ENCODE measurements at places on chromosomes 3 and 15.

- DNase-seq, result peak; percentile 27
These were observed 208.4 kb upstream of the NANOGP8 start for GRCh38 chr15:35293353-35294130.

DNA sequence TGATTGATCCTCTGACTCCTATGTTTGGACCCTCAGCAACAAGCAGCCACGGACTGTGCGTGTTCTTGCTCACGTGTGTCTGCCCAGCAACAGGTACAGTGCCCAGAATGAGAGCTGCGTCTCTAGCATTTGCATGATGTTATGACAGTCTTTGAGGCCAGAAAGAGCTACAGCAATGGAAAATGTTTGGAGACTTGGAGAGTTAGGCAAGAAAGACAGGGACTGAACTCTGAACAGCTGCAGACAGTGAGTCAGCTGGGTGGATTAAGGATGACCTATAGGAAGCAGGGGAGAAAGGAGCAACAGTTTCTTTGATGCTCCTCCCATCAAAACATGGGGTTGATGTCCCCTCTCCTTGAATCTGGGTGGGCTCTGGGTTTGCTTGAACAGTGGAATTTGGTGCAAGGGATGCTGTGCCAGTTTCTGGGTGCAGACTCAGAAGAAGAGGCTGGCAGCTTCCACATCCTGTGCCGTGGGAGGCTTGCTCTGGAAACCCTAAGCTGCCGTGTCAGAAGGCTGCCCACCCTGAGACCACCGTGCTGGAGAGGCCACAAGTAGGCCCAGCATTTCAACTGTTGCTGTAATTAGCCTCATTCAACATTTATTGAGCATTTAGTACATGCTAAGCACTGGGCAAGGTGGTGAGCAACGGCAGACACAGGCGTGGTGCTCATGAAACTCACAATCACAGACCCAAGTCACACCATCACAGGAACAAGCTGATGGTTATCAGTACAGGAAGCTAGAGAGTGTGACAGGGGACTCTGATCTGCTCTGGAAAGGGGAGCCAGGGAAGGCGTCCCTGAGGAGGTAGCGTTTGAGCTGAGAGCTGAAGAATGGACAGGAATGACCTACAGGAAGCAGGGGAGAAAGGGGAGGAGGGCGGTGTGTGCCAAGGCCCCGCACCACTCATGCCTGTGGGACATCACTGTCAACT is 21.7 kb downstream of the CCR9 start:
- no peak for DNase-seq

DNA sequence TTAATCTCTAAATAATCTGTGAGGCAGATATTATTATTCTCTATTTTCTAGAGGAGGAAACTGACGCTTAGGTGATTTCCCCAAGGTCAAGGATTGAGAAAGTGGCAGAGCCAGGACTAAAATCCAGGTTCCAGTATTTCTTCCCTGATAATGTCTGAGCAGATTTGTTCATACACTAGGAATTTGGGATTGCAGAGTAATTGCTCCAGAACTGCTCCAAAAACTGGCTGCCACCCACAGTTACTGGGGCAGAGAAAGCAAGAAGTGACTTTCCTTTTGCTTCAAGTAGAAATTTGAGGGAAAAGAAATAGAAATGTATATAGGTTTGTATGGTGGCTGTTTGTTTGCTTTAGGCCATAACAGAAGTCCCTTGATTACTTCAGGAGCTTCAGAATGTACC is 60.6 kb downstream of the SLC12A8 start:
- DNase-seq, result no peak

DNA sequence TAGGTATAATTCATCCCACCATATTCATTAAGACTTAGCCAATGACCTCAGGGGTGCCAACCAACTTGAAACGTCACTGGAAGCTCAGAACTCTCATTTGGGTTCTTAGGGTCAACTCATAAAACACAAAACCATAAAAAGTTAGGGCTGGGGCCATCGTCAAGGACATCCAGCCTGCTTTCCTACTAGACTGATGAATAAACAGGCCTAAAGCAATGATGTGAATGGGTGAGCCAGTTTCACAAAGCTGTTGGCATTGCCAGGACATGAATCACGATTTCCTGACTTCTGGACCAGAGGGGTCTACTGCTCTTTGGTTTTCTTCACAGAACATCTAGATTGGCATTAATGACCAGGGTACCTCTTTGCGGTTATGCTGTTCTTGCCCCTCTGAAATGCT is 64.7 kb downstream of the EOMES start:
- no peak for DNase-seq

DNA sequence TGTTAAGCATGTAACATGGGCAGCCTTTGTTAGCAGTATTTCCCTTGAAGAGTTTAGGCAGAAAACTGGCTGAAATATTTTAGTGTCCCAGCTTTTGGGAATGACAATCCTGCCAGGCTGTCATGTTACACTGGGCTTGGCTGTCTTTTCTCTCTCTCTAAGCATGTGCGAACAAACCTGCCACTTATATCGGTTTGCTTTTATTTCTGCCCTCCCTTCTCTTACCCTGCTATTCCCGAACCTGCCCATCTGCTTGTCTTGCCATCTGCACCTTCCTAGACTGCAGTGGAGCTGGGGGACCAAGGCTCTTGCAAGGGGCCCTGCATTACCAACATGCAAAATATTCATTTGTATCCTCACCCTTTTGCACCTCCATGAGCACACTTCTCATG is 339.6 kb downstream of the EPHB1 start:
- no peak for DNase-seq

DNA sequence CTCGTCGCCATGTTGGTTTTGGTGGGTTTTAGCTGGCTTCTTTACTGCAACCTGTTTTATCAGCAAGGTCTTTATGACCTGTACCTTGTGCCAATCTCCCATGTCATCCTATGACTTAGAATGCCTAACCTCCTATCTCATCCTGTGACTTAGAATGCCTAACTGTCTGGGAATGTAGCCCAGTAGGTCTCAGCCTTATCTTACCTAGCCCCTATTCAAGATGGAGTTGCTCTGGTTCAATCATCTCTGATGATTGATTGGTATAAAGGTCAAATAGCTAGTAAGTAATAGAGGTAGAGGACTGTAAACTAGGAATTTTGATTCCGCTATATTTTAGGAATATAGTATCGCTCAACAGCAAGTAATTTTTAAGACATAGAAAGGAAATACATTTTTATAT is 1.3 kb upstream of the ACKR2 start:
- DNase-seq, result no peak

DNA sequence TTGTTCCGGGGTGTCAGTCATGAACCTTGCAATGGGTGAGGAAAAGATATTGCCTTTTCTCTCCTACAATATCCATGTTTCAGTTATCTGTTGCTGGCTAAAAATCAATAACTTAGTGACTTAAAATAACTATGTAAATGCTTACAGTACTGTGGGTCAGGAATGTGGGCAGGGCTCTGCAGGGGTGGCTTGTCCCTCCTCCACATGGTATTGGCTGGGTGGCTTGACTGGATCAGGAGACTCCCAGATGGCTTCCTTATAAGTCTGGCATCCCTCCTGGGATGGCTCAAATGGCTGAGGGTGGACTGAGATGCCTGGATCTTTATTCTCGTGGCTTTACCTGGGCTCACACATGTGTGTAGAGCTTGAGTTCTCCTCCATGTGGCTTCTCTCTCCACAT is 47.5 kb downstream of the GTPBP8 start:
- no peak for DNase-seq

DNA sequence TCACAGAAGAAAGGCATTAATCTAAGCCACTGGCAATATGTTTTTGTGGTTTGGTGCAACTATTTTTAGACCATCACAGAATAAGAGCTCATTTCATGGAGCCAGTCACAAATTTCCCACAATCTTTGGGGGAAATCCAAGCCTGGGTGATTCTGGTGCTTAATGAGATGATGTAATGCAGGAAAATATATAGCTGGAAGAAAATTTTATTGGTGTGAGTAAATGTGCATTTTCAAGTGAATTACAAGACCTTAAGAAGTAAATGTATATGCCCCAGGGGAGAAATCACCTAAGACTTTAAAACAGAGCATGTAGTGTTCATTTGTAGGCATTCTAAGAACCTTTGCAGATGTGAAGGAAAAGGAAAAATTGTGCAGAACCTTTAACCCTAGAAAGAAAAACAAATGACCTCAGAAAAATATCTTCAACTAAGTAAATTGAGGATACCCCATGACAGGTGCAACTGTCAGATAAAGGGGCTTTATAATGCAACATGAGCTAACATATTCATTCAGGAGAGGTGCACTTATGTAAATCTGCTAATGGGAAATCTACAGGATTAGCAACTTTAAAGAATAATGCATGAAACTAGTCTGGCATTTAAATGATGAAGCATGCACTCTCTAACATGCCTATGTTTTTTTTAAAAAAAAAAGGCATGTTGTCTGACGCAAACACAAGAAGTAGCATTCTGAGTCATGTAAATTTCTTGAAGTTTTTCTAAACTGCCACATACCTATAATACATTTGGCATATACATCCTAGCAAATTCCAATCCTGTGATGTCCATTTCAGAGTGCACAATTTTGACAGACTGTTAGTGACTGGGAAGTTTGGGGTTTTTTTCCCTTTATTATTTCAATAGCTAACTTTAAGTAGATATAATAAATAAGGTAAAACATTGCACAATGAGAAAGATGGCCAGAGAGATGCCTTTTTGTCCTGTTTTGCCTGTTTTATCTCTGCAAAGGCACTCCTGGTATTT is 105.1 kb downstream of the MEX3B start:
- DNase-seq, result no peak

- no peak for DNase-seq
These were observed 14.7 kb downstream of the PAK2 start for GRCh38 chr3:196754091-196754981.

GRCh38 chr3:46713050-46713897 is 4.4 kb downstream of the PRSS50 start:
- no peak for DNase-seq

- DNase-seq, result no peak
These were observed 100.2 kb downstream of the CNTN4 start for GRCh38 chr3:2198776-2199279.

DNA sequence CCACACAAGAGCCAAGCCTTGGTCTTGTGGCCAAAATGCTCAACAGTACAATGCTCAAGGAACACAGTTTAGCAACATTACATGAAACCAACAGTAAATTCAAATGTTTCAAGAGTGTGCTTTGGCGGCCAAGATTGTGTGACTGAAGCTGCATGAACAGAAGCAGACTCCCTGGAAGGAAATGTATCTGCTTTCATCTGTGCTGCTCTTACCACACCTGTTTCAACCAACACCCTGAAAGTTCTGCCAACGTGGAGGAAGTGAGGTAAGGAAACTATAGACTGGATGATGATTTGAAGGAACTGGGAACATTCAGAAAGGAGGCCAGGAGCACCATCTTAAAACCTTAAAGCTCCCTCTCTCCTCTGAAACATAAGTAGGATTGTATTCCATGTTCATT is 55.7 kb downstream of the MB21D2 start:
- DNase-seq, result no peak

GRCh38 chr3:156389449-156389950 is 165.4 kb downstream of the SSR3 start:
- no peak for DNase-seq

DNA sequence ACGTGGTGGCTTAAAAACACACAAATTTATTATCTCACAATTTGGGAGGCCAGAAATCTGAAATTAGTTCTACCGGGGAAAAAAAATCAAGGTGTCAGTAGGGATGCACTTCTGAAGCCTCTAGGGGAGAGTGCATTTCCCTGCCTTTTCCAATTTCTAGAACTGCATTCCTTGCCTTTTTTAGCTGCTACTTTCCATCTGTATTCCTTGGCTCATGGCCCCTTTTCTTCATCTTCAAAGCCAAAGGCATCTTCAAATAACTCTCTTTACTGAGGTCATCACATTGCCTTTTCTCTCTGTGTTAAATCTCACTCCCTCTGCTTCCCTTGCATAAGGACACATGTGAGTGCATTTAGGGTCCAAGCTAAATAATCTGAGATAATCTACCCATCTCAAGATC is 69.5 kb upstream of the NEO1 start:
- no peak for DNase-seq

DNA sequence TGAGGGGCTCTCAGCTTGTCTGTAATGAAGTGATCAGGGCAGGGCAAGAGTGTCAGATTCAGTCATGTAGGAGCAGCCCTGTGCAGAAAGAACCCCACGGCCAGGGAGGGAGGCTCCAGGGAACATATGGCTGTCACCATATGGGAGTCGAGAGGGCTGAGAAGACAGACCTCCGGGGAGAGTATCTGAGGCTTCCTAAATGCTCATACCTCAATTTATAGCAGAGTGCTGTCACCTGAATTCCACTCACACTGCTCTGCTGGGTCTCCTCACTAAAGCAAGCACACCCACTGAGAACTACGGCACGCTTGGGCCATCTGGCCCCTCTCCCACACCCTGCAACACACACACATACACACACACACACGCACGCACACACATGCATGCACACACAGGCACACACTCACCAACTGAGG is 92.3 kb upstream of the TJP1 start:
- DNase-seq, result no peak

GRCh38 chr3:131669600-131669999 is 166.8 kb upstream of the MRPL3 start:
- no peak for DNase-seq

GRCh38 chr3:58551636-58552180 is 14.7 kb upstream of the ACOX2 start:
- DNase-seq, result no peak

GRCh38 chr15:84917452-84917851 is 33.0 kb downstream of the SLC28A1 start:
- no peak for DNase-seq

DNA sequence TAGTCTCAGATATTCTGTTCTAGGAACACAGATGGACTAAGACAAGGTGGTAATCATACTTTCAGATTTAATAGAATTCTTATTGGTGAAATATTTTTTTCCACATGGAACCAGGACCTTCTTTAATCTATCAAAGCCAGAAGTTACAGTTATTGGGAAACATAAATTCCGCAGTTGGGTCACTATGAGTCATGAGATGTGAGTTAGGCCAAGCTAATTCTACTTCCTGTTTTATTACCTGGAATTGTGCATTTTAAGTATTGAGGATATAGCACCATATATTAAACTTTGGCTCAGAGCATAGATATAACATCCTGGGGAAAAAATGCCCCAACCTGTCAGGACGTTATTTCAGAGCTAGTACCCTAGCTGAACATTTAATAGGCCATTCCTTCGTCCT is 96.4 kb upstream of the P3H2 start:
- DNase-seq, result no peak

- DNase-seq, result no peak
These were observed 105.6 kb downstream of the ARNT2 start for GRCh38 chr15:80509800-80510199.

GRCh38 chr15:68385671-68386586 is 46.0 kb downstream of the ITGA11 start:
- DNase-seq, result no peak

- no peak for DNase-seq
These were observed 205.6 kb downstream of the TBC1D2B start for GRCh38 chr15:77871852-77872371.

DNA sequence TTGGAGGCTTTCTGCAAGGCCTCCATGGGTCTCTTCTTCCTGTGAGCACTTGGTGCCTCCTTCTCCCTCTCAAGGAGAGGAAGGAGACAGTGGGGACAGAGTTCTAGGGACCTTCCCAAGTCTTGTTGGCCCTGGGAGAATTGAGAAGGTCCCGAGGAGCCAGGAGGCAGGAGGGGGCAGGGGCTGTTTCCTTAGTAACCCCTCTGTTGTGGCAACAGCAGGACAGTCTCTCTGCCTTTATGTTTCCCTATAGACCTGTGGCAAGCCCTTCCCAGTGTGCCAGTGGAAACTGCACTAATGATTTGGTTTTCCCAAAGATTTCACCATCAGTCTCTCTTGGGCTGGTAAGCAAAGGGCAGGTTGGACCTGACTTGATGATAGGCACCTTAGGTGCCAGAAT is 87.8 kb upstream of the GALNT15 start:
- no peak for DNase-seq

GRCh38 chr3:194548346-194549321 is 61.8 kb upstream of the ATP13A3 start:
- DNase-seq, result no peak

Data from BJ (cell line).